Hindlimb muscle (tissue), 1 donor: ENCODE measurements at places on chromosomes 7 and 10. TPM values are rescaled to one million over a fixed set of nuclear protein-coding genes. Genes with fewer than 3 reads are reported as not detected.

Gene CDH23
- 4.2 TPM for polyA plus RNA-seq

Gene PTF1A
- not detected for polyA plus RNA-seq

Gene DCLRE1A
- 5.2 TPM for polyA plus RNA-seq

DNA sequence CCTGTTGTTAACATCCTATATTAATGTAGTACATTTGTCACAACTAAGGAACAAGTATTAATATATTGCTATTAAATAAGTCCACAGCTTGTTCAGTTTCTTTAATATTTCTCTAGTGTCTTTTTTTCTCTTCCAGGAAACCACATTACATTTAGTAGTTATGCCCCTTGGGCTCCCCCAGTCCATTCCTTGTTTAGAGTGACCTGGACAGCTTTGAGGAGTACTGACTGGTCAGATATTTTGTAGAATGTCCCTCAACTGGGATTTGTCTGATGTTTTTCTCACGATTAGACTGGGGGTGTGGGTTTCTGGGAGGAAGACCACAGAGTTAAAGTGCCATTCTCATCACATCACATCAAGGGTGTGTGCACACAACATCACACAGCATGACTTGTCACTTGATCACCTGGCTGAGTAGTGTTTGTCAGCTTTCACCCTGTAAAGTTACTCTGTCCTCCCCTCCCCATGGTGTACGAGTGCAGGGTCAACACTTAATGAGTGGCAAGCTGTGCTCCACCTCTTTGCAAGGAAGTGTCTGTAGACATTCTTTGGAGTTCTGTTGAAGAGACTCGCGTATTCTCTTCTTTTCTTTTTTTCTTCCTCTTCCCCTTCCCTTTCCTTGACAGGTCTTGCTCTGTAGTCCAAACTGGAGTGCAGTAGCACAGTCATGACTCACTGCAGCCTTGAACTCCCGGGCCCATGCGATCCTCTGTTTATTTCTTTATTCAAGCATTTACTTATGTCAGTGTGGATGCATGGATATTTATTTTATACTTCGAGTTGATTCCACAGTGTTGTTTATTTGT, 10.2 kb downstream of the LMTK2 start:
- no peak for DNase-seq

GRCh38 chr7:28474282-28474638, 61.9 kb downstream of the CREB5 start:
- DNase-seq: peak; percentile 36

DNA sequence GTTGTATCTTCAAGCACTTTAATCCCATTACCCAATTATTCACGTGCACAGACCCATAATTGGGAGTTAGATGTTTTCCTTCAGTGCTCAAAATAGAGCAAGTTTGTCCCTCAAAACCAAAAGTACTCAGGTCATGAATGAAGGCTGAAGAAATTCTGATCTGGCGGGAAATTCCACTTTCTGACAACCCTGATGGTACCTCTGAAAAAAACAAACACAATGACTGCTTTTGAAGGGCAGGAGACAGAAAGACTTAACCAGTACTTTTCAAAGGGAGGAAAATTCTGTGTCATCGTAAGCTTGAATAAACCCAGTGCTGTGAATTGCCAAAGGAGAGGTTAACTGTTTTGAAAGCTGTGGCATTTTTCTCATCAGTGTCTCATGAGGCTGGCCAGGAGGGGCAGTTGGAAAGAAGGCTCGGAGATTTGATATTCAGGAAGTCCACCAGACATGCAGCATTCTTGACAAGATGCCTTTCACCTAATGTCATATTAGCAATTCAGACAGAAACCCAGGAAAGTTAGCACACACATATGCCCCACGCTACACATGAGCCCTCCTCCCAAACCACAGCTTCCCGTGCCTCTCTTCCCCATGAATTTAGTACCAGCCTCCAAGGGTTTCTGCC, 347.0 kb downstream of the KCNMA1 start:
- DNase-seq: peak; percentile 38

GRCh38 chr7:85710960-85711359, 524.1 kb upstream of the SEMA3D start:
- DNase-seq: no peak

DNA sequence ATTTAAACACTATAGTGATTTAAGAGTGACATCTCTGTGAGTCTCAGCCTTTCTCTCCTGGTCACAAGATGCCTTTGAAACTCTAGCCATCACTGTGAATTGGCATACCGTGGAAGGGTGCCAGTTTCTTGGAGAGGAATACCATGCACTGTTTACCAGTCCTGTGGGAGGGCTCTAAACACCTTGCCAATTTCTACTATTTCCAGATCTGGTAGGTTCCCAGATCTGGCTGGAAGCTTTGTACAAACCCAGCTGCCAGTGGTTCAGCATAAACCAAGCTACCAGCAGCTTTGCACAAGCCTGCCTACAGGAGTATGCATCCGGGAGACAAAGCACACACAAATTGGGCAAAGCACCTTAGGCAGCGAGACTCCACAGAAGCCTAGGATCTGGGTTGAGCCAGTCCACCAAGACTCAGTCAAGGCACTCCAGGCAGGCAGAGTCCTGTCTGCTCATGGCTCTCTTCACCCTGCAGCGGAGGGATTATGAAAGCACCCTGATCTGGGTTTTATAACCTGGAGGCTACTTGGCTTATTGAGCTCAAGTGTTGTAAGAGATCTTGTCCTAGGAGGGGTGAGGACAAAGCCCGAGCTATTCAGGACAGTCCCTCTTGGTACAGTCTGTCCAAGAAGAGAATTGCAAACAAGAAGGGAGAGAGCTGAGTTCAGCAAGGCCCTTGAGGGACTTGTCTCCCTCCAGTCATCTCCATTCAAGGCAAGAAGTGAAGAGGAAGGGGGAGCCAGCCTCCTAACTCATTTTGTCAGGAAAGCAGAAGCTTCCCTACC, 23.6 kb downstream of the MCM10 start:
- DNase-seq: no peak

GRCh38 chr10:98246911-98247805, 20.8 kb downstream of the LOXL4 start:
- DNase-seq: no peak

DNA sequence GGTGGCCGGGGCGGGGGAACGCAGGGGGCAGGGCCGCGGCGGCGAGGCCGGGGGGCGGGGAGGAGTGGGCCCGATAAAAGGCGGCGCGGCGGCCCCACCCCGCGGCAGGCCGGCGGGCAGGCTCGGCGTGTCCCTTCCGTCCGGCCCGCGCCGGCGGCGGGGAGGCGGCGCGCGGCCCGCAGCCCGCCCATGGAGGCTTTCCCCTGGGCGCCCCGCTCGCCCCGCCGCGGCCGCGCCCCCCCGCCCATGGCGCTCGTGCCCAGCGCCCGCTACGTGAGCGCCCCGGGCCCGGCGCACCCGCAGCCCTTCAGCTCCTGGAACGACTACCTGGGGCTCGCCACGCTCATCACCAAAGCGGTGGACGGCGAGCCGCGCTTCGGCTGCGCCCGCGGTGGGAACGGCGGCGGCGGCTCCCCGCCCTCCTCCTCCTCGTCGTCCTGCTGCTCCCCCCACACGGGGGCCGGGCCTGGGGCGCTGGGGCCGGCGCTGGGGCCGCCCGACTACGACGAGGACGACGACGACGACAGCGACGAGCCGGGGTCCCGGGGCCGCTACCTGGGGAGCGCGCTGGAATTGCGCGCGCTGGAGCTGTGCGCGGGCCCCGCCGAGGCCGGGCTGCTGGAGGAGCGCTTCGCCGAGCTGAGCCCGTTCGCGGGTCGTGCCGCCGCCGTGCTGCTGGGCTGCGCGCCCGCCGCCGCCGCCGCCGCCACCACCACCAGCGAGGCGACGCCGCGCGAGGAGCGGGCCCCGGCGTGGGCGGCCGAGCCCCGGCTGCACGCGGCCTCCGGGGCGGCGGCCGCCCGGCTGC, at the start of gene NANOS1:
NANOS1 (plus strand) TSS at position 102 of the 808 bp plus-strand sequence; CDS start at position 190, 88 bp downstream.
- DNase-seq: peak; percentile 38

DNA sequence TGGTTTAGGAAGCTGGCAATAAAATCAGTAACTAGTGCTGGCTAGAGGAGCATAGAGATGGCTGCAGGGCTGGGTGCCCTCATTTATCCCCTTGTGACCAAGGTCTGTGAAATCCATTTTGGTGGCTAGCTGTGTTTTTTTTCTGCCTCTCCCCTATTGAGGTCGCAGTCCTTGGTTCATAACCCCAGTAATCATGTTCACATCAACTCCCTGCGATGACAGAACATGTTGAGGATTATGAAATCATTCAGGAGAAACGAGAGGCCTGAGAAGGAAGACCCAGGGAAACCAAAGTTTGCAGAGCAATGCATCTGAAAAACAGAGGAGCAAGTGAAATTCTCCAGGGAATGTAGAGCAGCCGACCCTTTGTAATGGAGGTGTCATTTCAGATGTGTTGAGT, 126.9 kb downstream of the TACC2 start:
- no peak for DNase-seq

- DNase-seq: no peak
These were observed 49.0 kb downstream of the COL17A1 start for GRCh38 chr10:104036518-104037260.
